ENCODE measurements at places on chromosomes 4 and X.

DNA sequence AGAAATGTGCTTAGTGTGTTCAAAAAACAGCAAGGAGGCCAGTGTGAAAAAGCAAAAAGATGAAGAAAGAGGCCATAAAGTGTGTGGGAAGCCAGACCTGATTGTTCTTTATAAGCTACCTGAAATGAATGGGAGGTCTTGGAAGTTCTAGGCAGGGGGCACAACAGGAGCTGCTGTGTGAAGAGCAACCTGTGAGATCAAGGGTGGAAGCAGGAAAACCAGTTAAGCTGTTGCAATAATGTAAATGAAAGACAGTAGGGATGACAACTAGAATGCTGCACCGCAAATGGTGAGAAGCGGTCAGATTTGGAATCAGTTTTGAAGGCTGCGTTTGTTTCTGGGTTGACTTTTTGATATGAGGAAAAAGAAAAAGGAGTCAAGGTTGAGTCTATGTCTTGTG, 123.5 kb downstream of the TMEM144 start:
- DNase-seq, result no peak

DNA sequence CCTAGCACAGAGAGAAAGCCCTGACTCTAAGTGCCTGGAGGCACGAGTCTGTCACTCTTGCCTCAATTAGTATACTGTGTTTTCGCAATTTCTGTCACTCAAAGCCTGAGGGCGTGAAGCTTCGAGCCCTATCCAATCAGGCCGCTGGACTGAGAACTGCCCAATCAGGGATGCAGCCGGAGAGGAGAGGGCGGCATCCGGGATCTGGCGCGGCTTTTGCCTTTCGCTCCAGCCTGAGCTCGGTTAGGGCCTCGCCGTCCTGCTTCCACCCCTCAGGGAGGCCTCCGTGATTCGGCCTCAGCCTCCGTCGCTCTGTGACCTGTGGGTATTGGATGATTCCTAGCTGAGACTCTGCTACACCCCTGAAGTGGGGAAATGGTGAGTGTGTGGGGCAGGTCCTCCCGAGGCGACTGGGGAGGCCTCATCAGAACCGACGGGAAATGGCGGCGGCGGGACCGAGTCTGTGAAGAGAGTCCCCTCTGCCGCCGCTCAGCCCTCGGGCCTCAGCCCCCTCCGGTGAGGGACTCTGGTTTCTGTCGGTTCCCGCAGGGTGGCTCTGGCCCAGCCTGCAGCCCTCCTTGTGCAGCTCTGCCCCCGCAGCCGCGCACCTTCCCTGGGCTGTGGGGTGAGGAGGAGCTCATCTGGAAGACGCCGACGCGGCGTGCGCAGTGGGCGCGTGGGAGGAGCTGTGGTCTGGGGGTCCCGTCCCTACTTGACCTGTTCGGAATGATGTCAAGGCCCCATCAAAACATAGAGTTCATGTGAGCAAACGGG, 48.5 kb downstream of the ZNF141 start:
- no peak for DNase-seq

DNA sequence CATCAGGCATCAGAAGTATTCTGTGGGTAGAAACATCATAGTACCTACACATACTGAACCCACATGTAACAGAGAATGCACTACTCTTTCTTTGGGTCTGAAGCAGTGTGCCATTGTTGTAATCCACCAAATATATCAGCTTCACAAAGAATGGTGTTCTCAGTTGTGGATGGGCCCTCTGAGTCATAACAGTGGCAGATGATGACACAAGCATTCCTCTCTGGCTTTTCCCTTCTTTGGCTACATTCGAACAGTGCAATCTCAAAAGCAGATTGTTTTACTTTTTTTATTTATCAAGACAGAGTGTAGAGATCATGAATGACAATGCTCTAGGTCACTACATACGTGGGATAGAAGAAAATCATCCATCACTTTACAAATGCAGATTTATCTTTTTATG, 247.2 kb upstream of the EPHA5 start:
- no peak for DNase-seq

DNA sequence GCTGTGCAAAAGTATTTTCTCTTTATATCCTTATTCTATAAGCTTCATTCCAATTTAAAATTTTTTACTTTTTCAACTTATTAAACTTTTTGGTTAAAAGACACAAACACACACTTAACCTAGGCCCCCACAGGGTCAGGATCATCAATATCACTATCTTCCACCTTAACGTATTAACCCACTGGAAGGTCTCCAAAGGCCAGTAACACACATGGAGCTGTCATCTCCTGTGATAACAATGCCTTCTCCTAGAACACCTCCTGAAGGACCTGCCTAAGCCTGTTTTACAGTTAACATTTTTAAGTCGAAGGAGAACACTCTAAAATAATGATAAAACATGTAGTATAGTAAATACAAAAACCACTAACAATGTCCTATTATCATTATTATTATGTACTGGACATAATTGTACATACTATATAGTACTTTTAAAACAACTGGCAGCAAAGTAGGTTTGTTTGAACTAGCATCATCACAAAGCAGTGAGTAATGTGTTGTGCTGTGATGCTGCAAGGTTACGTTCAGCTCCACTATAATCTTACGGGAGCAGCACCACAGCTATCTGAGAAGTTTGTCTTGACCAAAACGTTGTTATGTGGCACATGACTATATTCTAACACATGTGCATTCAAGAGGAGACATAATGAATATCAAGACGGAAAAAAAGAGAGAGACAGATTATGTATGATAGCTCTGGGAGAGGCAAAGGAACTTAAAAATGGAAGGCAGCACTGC, 33.7 kb downstream of the DHX15 start:
- no peak for DNase-seq

DNA sequence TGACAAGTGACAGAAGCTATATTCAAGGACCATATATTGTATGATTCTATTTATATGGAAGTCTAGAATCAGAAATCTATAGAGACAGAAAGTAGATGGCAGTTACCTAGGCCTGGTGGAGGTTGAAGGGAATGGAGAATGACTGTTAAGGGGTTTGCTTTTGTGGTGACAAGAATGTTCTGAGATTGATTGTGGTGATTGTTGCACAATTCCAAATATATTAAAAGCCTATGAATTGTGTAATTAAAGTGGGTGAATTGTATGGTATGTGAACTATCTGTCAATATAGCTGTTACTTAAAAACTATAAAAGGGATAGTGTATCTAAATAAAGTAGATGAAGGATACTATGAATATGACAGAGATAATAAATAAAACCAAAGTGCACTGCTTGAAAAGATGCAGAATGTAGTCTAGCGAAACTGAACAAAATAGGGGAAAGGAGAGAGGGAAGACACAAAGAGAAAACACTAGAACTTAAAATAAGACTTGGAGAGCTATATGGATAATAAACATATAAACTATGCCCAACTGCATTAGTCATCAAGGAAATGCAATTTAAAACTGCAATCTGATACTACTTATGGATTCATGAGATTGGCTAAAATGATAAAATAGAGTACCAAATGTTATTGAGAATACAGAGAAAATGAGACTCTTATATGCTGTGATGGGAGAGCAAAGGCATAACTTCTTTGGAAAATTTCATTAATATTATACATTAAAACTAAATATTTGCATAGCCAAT, 82.1 kb upstream of the BANK1 start:
- no peak for DNase-seq

- DNase-seq, result no peak
These were observed 85.3 kb upstream of the STX18 start for GRCh38 chr4:4627111-4627510.

DNA sequence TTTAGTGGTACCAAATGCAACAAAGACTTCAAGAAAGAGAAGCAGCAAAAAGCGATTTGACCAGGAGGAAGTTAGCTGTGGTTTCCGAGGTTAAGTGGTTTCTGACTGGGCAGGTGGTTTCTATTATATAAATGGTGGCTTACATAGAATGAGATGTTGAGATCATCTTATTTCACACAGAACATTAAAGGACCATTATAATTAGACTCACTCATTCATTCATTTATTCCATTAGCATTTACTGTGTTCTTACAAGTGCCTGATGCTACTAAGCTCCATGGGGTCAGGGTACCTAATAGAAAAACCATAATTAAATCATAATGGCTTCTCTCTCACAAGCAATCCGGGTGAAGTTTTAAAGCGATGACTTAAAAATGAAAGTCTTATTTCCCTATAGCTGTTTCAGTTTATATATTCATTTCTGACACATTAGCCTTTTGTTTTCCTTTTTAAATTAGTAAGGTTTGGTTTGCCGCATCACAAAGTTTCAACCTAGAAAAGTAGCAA, 10.6 kb downstream of the TSPAN6 start:
- peak; percentile 67 for DNase-seq

GRCh38 chr4:62881210-62881609, 1528.0 kb downstream of the TECRL start:
- no peak for DNase-seq

All from MV-4-11 (cell line).